ENCODE measurements at places on chromosomes 6 and 20.

DNA sequence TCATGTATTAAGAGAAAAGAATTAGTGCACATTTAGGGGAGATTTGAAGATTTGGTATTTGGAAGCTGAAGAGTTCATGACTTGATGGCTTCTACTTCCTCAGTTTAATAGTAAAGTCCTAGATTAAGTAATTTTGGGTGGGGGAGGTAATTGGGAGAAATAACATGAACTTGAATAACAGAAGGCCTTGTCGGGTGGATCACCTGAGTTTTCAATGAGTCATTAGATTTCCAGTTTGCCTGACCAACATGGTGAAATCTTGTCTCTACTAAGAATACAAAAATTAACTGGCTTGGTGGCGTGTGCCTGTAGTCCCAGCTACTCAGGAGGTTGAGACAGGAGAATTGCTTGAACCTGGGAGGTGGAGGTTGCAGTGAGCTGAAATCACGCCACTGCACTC is 181.0 kb downstream of the GJA1 start:
- DNase-seq = no peak

DNA sequence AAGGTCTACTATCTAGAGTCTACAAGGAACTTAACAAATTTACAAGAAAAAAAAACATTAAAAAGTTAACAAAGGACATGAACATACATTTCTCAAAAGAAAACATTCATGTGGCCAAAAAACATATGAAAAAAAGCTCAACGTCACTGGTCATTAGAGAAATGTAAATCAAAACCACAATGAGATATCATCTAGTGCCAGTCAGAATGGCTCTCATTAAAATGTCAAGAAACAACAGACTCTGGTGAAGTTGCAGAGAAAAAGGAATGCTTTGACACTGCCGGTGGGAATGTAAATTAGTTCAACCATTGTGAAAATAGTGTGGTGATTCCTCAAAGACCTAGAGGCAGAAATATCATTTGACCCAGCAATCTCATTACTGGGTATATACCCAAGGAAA is 48.3 kb downstream of the OGFRL1 start:
- peak; percentile 75 for DNase-seq

DNA sequence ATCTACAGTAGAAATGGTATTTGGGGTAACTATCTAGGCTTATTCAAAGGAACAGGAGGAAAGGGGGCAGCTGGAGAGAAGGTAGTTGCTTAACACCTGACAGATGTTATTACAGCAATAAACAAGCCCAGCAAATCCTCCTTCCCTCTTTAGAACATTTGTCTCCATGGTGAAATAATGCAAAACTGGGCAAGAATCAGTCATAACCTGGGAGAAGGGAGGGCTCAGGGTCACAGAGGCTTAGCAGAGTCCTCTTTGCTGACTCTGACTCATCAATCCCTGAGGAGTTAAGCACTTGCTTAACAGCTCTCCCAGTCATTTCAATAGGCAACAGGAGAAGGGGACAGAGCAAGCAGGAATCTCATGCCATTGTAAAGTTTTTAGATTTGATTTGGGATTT is 230.3 kb downstream of the IBTK start:
- DNase-seq = peak; percentile 98

DNA sequence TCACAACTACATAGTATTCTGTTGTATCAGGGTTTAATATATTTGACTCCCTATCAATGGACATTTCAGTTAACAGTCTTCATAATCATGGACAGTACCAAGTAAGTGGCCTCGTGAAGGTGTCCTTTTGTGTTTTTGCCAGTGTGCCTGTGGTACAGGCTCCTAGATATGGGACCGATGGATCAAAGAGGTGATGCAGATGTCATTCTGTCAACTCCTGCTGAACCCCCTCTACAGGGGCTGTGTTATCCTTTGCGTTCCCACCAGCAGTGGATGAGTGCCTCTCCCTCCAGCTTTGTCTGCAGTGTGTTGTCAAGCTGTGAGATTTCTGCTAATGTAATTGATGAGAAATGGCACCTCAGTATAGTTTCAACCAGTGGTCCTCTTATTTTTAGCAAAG is 210.7 kb downstream of the QKI start:
- no peak for DNase-seq

GRCh38 chr6:5457041-5457440 is 195.7 kb downstream of the FARS2 start:
- DNase-seq = peak; percentile 85

DNA sequence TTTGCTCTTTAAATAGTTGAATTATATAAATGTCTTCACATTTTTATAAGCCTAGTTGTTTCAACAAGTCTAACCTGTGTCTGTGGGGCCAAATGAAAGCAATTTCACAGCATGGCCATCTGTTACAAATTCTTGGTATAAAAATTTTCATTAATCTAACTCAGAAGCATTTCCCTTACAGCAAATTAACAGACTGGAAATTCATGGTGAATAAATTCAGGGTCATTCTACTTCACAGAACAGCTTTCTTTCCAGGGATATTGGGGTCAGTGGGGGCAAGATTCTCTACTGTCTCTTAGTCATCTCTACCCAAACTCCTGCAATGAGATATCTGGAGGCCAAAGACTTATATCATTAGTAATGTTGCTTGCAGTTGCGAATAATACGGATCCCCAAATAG is 352.1 kb downstream of the MMUT start:
- DNase-seq = no peak

DNA sequence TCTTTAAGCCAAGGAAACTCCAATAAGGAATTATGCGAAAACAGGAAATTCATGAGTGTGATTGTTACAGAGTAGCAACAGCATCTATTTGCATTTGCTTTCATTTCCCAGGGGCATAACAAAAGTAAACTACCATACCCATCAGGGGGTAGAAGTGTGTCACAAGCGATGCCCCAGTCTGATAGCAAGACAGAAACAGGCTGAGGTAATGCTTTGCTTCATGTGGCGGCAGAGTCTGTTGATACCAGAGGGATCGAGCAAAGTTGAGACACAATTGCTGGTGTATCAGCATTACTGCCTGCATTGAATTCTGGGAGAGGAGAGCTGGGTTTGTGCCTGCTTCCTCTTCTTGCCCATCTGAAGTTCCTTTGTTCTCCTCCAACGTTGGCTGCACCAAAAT is 51.2 kb upstream of the LYRM2 start:
- DNase-seq = no peak

All from M059J (cell line).